ENCODE measurements at places on chromosomes 5 and 9.

- DNase-seq = no peak
Observed at GRCh38 chr5:33195431-33196165, 245.2 kb upstream of the TARS1 start.

- DNase-seq = no peak
Observed at GRCh38 chr9:35579130-35579529, 25.9 kb upstream of the TESK1 start.

- DNase-seq = no peak
Observed at GRCh38 chr9:133595910-133596309, 13.3 kb downstream of the FAM163B start.

GRCh38 chr5:141683596-141684141 lies 1.6 kb upstream of the ARAP3 start:
- no peak for DNase-seq

- no peak for DNase-seq
Observed at GRCh38 chr5:172743112-172743959, 27.7 kb downstream of the DUSP1 start.

GRCh38 chr5:71663191-71663969 lies 55.7 kb upstream of the CARTPT start:
- no peak for DNase-seq

GRCh38 chr5:159182691-159183090 lies 26.7 kb downstream of the RNF145 start:
- no peak for DNase-seq

DNA sequence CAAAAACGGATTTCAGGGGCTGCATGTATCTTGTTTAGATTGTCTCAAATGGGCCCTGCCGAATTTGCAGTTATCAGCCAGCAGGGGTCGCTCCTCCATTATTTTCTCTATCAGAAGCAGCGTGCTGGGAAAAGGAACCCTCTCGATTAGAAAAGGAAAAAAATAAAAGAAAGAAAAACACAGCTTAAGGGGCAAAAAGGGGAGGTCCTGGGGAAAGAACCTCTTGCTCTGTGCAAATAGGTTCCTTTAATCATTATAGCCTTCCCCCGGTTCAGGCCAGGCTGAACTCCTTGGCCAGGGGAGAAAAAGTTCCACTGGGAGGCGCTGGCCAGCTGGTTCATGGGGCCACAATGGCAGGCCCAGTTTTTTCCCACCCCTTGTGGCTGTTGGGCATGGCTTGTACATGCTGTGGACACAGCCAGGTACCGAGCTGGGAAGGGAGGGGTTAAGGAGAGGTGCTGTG lies 25.0 kb upstream of the CAPSL start:
- DNase-seq = no peak

GRCh38 chr9:122314165-122314564 lies 49.5 kb downstream of the MRRF start:
- DNase-seq = no peak

- DNase-seq = no peak
Observed at GRCh38 chr9:93807166-93808074, 147.7 kb downstream of the BARX1 start.

DNA sequence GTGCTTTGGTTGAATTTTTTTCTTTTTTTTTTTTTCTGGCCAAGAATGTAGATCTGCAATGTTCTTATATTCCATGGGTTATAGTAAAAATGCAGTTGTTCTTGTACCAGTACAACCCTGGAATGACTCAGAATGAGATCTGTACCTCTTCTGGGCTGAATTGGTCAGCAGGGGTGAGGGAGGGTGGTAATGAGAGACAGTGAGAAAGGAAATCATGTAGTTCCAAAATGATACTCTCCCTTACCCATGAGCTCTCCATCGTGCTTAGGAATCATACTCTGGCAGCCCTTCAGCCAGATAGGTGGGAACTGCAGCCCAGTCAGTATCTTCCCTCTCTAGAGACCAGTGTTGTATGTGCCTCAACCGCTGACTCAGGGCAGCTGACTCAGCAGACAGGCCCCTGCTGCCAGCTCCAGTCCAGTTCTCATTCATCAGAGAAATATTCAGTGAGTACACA lies 2.1 kb upstream of the GLIS3 start:
- peak; percentile 53 for DNase-seq

GRCh38 chr9:91814753-91815152 lies 135.3 kb downstream of the ROR2 start:
- no peak for DNase-seq

GRCh38 chr9:36923025-36923625 lies 110.9 kb downstream of the PAX5 start:
- no peak for DNase-seq

DNA sequence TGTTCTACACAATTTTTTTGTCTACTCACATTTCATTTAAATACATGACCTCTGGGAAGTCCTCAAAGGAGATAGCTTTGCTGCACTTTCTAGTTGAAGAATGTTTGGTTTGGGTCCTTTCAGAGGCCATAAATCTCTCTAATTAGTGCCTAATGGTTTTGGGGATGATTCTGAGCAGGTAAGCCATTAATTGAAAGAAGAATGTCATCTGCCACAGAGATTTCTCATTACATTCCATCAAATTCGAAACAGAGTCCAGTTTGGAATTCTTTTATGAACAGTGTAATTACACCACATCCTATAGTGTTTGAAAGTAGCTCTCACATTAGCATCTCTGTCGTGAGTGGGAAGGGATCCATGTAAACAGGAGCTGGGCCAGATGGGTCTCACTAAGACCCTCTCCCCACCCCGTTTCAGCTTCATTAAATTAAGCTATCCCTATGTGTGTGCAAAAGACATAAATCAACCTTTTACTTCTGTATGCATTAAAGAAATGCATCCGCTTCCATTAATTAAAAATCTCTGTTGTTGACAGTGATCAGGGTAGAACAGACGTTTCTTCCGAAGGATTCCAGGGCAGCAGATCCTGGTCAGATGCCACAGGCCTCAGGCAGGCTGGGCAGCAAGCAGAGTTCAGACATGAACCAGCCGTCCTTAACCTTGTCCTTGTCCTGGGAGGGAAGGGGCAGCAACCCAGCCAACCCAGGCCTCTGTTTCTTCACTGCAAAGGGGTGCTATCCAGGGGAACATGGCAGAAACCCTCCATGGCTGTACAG lies 99.8 kb upstream of the MAP1B start:
- no peak for DNase-seq

- no peak for DNase-seq
Observed at GRCh38 chr5:14322437-14323187, 179.5 kb downstream of the TRIO start.

DNA sequence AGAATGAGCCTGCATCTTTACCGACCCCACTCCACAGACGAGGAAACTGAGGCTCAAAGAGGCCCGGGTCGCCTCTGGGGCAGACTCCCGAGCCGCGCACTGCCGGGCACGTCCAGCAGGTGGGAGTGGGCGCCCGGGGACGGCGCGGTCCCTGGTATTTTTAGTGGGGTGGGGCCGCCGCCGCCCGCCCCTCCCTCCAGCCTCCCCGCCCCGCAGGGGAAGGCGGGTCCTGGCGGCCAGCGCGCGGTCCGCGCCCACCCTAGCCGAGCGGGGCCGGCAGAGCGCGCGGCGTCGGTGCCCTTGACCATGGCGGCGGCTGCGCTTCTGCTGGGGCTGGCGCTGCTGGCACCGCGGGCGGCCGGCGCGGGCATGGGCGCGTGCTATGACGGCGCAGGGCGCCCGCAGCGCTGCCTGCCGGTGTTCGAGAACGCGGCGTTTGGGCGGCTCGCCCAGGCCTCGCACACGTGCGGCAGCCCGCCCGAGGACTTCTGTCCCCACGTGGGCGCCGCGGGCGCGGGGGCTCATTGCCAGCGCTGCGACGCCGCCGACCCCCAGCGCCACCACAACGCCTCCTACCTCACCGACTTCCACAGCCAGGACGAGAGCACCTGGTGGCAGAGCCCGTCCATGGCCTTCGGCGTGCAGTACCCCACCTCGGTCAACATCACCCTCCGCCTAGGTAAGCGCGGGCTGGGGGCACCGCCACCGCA lies at the start of gene LAMC3:
LAMC3 (plus strand) TSS at position 266 of the 710 bp plus-strand sequence; CDS start at position 307, 41 bp downstream.
- no peak for DNase-seq

GRCh38 chr5:151672516-151672915 lies 14.2 kb downstream of the SPARC start:
- no peak for DNase-seq

DNA sequence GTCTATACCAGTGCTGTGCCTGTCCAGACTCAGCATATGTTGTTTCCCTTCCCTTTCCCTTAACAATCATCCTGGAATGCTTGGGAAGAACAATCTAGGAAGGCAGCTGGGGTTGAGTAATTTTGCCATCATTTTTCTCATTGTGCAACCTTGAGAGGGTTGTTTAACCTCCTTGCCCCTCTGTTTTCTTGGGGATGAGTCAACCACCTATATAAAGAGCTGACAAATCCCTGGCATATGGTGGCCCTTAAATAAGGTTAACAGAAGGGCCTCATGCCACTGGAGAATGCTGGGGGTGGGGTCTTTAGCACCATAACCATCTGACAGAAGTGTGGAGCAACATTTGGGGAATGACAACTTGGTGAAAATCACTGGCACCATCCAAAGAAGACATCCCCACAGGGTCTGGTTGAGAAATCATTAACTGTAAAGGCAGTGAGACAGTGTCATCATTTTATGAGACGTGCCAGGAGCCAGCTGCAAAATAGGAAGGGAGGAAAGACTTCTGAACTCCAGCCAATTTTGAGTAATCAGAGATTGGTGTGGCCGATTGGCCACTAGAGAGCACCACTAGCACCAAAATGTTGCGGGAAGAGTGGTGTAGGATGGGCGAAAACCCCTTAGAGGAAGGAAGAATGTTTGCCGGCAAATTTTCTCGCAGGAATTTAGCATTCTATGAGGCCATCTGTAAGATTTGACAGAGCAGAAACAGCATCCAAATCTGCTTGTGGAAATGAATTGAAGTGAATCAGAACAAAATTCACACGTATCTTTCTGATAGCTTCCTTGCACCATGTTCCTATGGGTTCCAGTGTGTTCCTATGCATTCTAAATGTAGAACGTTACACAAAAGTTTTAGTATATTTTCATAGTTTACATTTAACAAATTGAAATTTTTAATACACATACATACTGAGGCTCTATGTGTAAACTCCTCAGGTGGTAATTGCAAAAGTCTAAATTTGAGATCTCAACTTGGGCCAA lies 113.8 kb downstream of the MSX2 start:
- DNase-seq = no peak

DNA sequence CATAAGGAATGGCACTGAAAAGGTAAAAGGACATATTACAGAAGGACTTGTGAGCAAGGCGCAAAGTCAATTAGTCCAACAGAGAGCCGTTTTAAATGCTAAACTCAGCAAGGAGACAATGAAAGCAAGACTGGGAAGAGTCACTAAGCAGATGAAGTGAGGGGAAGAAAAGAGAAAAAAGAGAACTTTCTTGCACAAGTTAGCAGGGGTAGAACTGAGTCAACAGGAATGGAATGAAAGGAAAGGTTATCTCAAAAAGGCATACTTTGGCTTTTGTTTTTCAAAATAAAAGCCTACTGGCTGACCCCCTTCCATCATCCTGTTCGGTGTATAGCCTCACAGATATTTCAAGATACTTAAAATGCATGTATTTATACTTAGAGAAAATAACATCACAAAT lies 75.0 kb downstream of the NR6A1 start:
- DNase-seq = no peak

DNA sequence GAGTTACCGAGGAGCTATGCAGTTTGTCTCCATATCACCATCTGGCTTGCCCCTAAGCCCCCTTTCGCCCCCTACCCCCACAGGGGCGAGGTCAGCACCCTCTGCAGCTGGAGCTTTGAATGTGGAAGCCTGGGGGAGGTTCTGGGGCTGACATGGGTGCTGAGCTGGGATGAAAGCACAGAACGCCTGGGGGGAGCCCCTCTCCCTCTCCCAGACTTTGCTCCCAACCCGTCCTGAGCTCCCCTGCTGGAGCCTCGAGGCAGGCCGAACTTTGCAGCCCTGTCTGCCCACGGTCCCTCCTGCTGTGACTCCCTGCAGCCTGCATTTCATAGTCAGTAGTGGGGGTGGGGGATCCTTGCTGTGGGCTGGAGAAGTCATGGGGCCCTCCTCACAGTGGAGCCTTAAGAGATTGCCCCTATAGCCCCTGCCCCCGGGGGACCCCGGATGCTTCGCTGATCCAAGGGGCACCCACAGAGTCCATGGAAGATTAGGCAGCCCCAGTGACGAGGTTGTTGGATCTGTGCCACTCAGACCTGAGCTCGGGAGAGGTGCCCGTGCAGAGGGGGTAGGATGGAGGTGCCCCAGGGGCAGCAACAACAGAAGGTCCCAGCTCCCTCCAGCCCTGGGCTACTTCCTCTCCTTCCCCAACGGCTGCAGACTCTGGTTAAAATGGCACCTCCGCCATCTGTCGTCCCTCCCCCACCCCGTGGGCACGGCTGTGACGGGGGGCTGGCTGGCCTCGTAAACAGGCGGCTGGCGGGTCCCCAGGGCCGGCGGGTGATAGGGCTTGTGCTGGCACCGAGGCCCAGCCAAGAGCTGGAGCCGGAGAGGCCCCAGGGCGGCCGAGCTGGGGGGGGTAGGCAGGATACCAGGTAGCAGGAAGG lies 162.0 kb downstream of the C9orf50 start:
- DNase-seq = peak; percentile 54

DNA sequence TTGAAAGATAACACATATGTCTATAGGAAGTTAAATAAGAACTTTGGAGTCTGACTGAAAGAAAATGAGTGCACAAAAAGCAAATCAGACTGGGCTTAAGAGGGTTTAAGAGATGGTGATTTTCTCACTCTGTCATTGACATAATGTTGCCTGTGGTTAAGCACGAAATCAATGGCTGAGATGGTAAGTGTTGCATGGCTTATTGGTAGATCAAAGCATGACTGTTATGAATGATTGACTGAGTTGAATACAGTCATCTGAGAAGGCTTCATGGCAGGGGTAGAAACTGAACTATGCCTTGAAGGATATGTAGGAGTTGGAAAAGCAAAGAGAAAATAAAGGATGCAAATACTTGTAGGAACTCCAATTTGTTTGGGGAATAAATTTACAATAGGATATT lies 136.6 kb downstream of the PLPPR1 start:
- DNase-seq = no peak

DNA sequence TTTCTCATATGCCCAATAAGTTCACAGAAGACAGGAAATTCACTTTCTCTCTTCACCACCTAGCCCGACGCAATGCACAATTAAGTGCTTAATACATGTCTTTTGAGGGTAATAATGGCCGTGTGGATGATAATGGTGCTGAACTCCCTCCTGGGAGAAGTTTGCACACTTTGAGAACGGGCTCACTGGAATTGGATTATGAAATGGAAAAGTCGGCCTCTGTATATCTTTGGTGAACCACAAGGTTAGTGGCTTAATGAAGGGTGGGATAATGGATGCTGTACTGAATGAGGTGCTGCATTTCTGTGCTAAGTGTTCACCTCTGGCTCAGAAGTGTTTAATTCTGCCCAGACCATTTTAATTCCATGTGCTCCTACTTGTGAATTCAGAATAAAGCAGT lies 207.5 kb downstream of the IRX2 start:
- DNase-seq = no peak

- no peak for DNase-seq
Observed at GRCh38 chr9:35267710-35268109, 105.9 kb downstream of the UNC13B start.

- DNase-seq = no peak
Observed at GRCh38 chr9:32426278-32426939, 42.0 kb downstream of the ACO1 start.

- no peak for DNase-seq
Observed at GRCh38 chr5:131171276-131171810, 599 bp downstream of the LYRM7 start.

GRCh38 chr9:109745335-109746283 lies 34.4 kb upstream of the PALM2AKAP2 start:
- peak; percentile 73 for DNase-seq

- no peak for DNase-seq
Observed at GRCh38 chr5:26932238-26932637, 106.1 kb downstream of the CDH9 start.

GRCh38 chr9:20599195-20599594 lies 23.1 kb downstream of the MLLT3 start:
- no peak for DNase-seq

GRCh38 chr5:133521801-133522200 lies 90.5 kb downstream of the FSTL4 start:
- no peak for DNase-seq

Data from left ventricle myocardium inferior (tissue), 1 donor.